ENCODE measurements at places on chromosomes 13 and 19. TPM values are rescaled to one million over a fixed set of nuclear protein-coding genes. Genes with fewer than 3 reads are reported as not detected.

GRCh38 chr13:20492641-20493040 is 33.0 kb downstream of the CRYL1 start:
- no peak for DNase-seq
- H3K4me3 ChIP-seq: no peak overlapping the region
- H3K36me3 ChIP-seq: no peaks in the 10 kb centered on the region
- no peaks in the 10 kb centered on the region for H3K4me1 ChIP-seq
- H3K27me3 ChIP-seq: no peaks in the 10 kb centered on the region

DNA sequence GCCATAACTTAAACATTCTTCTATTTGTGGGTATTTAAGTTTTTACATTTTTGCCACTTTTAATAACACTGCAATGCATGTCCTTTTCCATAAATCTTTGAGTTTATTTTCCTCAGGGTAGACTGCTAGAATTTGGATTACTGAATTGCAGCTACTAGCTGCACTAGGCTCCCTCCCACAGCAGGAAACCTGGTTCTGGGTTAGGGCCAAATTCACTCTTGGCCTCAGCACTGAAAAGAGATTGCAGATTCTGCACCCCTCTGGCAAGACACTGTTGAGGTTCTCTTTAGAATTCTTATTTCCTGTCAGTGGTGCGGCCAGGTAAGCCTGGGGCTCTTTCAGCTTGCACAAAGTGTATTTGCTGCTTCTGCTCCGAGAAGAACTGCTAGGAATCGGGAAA is 155.7 kb downstream of the ENOX1 start:
- no peak for DNase-seq
- H3K27me3 ChIP-seq: no peaks in the 10 kb centered on the region
- H3K27ac ChIP-seq: no peak overlapping the region
- H3K36me3 ChIP-seq: no peaks in the 10 kb centered on the region
- H3K4me3 ChIP-seq: no peak overlapping the region

DNA sequence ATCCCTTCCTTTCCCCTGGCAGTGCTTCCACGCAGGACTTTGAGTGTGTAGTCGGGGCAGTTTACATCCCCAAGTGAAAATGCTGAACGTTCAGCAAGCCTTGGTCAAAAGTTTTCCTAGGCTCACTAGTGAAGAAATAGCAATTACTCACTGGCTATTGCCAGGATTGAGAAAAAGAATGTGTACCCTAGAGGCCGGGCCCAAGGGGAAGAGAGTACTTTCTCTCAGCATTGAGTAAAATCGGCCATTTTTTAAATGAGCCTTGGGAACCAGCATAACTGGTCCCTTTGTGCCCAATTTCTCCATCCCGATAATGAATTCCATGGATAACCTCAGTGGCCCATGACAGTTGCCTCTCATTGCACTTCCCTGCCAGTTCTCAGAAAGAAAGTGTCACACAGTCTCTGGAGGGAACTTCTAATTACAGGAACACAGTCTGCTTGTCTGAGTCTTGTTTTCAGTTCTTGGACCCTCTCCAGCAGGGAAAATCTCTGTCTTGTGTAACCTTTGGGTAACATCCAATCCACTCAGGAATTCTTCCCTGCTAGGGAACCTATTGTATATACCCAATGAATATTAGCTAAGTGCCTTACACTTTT is 7.3 kb upstream of the OR7D2 start:
- H3K27me3 ChIP-seq: no peaks in the 10 kb centered on the region
- H3K4me1 ChIP-seq: peaks cover 15% of the 10 kb centered on the region
- no peak for DNase-seq
- H3K27ac ChIP-seq: no peak overlapping the region
- no peak overlapping the region for H3K4me3 ChIP-seq
- no peaks in the 10 kb centered on the region for H3K36me3 ChIP-seq

DNA sequence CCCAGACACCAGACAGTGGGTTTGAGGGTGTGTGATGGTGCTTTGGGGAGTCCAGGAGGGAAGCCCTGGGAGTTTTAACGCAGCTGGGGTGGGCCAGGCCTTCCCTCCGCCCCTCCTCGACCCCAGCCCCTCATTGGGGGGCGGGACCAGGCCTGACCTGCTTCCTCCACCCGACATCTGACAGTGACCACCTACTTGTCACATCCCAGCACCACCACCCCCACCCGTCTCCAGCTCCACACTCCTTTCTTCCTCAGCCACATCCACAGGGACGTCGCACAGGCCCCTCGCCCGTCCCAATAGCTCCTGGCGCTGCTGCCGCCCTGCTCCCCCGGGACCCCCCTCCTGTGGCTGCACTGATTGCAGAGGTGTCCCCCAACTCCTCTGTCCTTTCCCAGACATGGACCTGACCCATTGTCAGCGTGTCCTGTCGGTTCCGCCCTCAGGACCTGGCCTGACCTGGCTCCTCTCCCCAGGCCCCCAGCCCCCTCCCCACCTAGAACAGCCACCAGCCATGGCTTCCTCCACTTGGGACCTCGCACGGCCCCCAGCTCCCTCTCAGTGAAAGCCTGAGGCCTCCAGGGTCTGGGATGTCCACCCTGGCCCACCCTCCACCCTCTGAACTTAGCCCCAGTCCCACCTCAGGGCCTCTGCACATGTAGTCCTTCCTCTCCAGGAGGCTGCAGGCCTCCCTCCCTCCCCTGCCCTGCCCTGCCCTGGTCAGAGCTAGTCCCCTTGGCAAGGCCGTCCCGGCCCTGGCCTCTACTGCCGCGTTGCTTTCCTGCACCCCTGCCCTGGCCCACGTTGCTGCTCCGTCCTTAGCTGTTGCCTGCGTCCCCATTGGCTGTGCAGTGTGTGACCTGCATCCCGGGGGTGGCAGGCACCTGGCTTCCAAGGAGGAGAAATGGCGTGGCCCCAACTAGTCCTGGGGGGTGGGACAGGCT is 30.4 kb downstream of the COMP start:
- no peaks in the 10 kb centered on the region for H3K27me3 ChIP-seq
- H3K27ac ChIP-seq: no peak overlapping the region
- peaks cover 4% of the 10 kb centered on the region for H3K4me1 ChIP-seq

DNA sequence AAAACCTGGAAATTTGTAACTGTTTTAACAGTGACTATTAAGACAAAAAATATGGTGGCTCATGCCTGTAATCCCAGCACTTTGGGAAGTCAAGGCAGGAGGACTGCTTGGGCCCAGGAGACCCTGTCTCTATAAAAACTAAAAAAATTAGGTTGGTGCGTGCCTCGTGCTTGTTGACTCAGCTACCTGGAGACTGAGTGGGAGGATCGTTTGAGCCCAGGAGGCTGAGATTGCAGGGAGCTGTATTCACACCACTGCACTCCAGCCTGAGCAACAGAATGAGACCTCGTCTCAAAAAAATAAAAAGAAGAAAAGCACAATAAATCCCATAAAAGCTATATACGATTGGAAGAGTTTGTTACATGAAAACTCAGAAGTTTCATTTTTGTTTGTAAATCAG is 23.7 kb downstream of the KLF5 start:
- no peaks in the 10 kb centered on the region for H3K36me3 ChIP-seq
- no peak for DNase-seq
- no peak overlapping the region for H3K27ac ChIP-seq
- H3K4me3 ChIP-seq: no peak overlapping the region
- H3K4me1 ChIP-seq: no peaks in the 10 kb centered on the region

- H3K27ac ChIP-seq: no peak overlapping the region
- H3K4me1 ChIP-seq: no peaks in the 10 kb centered on the region
- no peak for DNase-seq
- no peaks in the 10 kb centered on the region for H3K27me3 ChIP-seq
- peaks cover 13% of the 10 kb centered on the region for H3K36me3 ChIP-seq
Measured at GRCh38 chr13:73015805-73016204, 43.0 kb upstream of the KLF5 start.

- H3K27ac ChIP-seq: peak overlapping the region; percentile 65
- H3K4me1 ChIP-seq: peaks cover 3% of the 10 kb centered on the region
- no peak overlapping the region for H3K4me3 ChIP-seq
- no peak for DNase-seq
- H3K27me3 ChIP-seq: peaks cover 85% of the 10 kb centered on the region
Measured at GRCh38 chr19:35851213-35852028, 883 bp downstream of the NPHS1 start.

DNA sequence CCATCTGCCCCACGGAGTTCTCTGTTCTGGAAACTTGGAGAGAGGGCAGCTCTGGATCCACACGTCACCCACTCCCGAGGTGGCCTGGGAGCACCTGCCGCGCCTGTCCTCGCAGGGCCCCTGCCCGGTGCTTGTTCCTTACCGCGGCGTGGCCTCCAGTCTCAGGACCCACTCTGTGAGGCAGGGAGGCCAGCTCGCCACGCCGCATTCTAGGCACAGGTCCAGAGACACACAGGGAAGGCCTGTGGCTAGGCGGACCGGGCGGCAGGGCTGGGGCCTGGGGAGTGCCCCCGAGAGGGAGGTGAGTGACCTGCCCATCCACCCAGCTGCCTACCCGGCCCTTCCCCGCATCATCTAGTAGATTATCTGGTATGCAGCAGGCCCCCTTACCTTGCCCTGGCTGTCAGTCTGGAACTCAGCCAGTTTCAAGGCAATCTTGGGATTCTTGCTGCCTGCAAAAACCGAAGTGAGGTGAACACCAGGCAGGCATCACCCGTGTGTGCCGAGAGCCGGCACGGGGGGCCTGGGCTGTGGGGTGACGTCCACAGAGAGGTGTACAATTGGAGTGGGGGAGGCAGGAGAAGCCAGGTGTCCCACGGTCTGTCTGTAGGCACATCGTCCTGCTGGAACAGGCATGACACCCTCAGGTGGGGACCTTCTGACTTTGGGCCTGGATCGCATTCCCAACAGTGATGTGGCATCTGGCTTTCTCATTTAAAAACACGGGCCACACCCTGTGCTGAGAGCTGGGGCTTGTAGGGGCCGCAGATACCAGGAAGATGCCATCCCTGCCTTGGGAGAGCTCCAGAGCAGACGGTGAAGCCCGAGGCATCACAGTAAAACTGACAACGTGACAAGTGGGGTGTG is 23.6 kb downstream of the DPP9 start:
- no peak for DNase-seq
- no peak overlapping the region for H3K4me3 ChIP-seq
- H3K27ac ChIP-seq: no peak overlapping the region
- H3K36me3 ChIP-seq: peaks cover 21% of the 10 kb centered on the region
- H3K27me3 ChIP-seq: no peaks in the 10 kb centered on the region

GRCh38 chr13:94419304-94419924 is 60.1 kb downstream of the DCT start:
- H3K36me3 ChIP-seq: peaks cover 20% of the 10 kb centered on the region
- H3K27ac ChIP-seq: no peak overlapping the region
- H3K4me1 ChIP-seq: peaks cover 23% of the 10 kb centered on the region

The ZNF91 gene
- 47.3 TPM for polyA plus RNA-seq

The ZNRF4 gene
- not detected for polyA plus RNA-seq

The CEACAM3 gene
- polyA plus RNA-seq: not detected

The UGGT2 gene
- polyA plus RNA-seq: not detected
